CD4-positive, alpha-beta memory T cell (primary cell): ENCODE measurements at places on chromosomes 5 and 9. TPM values are rescaled to one million over a fixed set of nuclear protein-coding genes. Genes with fewer than 3 reads are reported as not detected.

DNA sequence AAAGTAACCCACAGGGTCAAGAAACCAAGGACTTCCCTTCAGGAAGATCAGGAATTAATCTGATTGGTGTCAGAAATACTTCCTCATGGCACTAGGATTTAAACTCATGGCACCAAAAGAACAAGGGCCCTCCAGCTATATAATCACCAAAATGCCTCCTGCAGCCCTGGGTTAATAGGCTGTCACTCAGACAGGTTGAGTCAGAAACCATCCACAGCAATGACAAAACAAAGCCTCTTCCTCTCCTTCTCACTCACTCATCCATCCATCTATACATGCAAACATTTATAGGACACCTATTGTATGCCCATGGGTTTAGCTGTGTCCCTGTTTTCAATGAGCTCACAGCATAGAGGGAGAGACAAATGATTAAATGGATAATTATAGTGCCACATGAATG lies 62.5 kb upstream of the SPOCK1 start:
- no peaks in the 10 kb centered on the region for H3K4me1 ChIP-seq
- DNase-seq, result no peak
- H3K36me3 ChIP-seq, result no peaks in the 10 kb centered on the region
- H3K27ac ChIP-seq, result no peak overlapping the region

GRCh38 chr5:135568246-135568645 lies 10.5 kb downstream of the CXCL14 start:
- H3K27ac ChIP-seq, result no peak overlapping the region
- no peaks in the 10 kb centered on the region for H3K36me3 ChIP-seq
- H3K27me3 ChIP-seq, result no peaks in the 10 kb centered on the region

- H3K27me3 ChIP-seq, result no peaks in the 10 kb centered on the region
- H3K27ac ChIP-seq, result no peak overlapping the region
- no peaks in the 10 kb centered on the region for H3K36me3 ChIP-seq
- no peaks in the 10 kb centered on the region for H3K4me1 ChIP-seq
These were observed 27.1 kb downstream of the RFX3 start for GRCh38 chr9:3498691-3499090.

- H3K27ac ChIP-seq, result peak overlapping the region; percentile 11
- H3K36me3 ChIP-seq, result no peaks in the 10 kb centered on the region
- DNase-seq, result no peak
- peaks cover 99% of the 10 kb centered on the region for H3K4me1 ChIP-seq
These were observed 6.9 kb downstream of the RAB14 start for GRCh38 chr9:121194730-121195129.

The TMC1 gene
- not detected for total RNA-seq

The ANAPC2 gene
- 125 TPM for total RNA-seq

- no peaks in the 10 kb centered on the region for H3K27me3 ChIP-seq
- no peak for DNase-seq
- no peaks in the 10 kb centered on the region for H3K36me3 ChIP-seq
- no peak overlapping the region for H3K27ac ChIP-seq
These were observed 11.4 kb upstream of the RANBP3L start for GRCh38 chr5:36312953-36313672.

DNA sequence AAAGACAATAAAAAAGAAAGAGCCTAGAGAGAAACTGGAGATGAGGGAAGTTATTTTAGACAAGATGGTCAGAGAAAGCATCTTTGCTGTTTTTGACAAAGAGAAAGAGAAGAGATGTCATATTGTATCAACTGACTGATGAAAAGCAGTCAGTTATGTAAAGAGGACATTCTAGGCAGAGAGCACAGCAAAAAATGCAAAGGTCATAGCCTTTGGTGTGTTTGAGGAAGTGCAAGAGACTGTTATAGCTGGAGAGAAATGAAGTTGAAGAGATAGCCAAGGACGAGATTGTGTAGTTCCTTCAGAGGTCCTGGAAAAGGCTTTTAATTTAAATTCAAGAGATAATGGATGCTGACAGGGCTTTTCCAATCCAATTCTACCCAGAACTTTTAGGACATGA lies 342.4 kb downstream of the RASEF start:
- H3K27me3 ChIP-seq, result no peaks in the 10 kb centered on the region
- H3K36me3 ChIP-seq, result no peaks in the 10 kb centered on the region
- no peaks in the 10 kb centered on the region for H3K4me1 ChIP-seq
- no peak overlapping the region for H3K4me3 ChIP-seq
- no peak overlapping the region for H3K27ac ChIP-seq

DNA sequence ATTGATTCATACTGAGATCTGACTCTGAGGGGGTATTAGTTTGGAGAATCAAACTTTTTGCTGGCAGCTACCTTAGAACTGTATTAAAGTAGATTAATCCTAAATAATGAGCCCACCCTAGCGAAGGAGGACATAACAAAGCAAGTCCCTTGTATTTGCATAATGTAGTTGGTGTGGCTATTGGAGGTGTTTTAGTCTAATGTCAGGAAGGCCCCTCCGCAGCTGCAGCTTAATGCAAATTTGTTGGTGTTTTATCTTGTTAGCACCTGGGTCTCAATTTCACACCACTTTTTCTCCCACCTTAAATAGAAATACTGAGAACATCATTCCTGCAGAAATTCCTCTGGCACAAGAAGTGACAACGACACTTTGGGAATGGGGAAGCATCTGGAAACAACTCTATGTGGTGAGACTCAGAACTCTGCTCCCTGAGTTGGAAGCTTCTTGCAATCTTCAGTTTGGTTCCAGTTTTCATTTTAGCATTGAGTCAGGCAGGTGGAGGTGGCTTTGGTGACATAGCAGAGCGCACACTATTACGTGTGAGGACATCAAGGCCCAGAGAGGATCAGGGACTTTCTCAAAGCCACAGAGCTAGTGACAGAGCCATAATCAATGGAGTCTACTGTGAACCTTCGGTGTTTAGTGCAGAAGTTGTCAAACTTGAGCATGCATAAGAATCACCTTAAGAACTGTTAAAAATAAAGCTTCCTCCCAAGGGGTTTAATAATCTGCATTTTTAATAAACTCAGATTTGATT lies 33.9 kb downstream of the DOCK2 start:
- no peaks in the 10 kb centered on the region for H3K27me3 ChIP-seq
- no peak for DNase-seq
- H3K36me3 ChIP-seq, result peaks cover 52% of the 10 kb centered on the region
- no peak overlapping the region for H3K4me3 ChIP-seq

The PDE6A gene
- not detected for total RNA-seq

DNA sequence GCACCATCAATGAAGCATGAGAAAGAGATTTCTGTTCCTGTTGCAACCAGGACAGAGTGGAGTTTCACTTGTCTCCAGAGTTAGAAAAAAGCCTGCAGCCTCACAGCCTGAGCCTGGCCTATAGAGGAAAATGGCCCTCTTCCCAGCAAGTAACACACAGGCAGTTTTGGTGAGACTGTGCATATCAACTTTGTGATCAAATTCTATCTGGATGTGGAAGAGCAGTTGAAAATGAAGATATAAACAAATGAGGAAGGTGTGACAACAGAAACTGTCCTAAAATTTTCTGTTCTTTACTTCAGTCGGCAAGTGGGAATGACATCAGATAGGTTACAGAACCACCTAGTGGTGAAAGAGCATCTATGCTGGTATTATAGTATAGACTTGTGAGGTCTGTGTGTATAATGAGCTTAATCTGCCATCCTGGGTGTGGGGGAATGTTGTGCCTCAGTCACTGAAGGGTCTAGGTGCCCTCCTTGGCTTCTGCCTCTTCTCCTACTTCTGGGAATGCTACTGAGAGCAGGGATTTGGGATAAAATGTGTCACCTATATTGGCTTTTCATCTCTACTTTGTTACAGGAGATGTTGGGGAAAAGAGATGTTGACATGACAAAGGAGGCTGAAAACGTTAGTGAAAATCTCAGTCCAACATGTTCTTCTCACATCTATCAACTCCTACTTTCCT lies 28.2 kb downstream of the YIPF5 start:
- no peaks in the 10 kb centered on the region for H3K27me3 ChIP-seq
- peak; percentile 22 for DNase-seq
- H3K36me3 ChIP-seq, result no peaks in the 10 kb centered on the region

GRCh38 chr5:108637134-108637533 lies 110.6 kb upstream of the FER start:
- H3K4me1 ChIP-seq, result no peaks in the 10 kb centered on the region
- H3K4me3 ChIP-seq, result no peak overlapping the region
- H3K27me3 ChIP-seq, result no peaks in the 10 kb centered on the region
- no peak overlapping the region for H3K27ac ChIP-seq
- H3K36me3 ChIP-seq, result no peaks in the 10 kb centered on the region
- no peak for DNase-seq

The SPINK4 gene
- not detected for total RNA-seq

GRCh38 chr5:73901043-73901442 lies 275.0 kb downstream of the ARHGEF28 start:
- no peaks in the 10 kb centered on the region for H3K36me3 ChIP-seq
- no peak for DNase-seq
- H3K27me3 ChIP-seq, result no peaks in the 10 kb centered on the region
- H3K27ac ChIP-seq, result no peak overlapping the region
- H3K4me1 ChIP-seq, result no peaks in the 10 kb centered on the region

DNA sequence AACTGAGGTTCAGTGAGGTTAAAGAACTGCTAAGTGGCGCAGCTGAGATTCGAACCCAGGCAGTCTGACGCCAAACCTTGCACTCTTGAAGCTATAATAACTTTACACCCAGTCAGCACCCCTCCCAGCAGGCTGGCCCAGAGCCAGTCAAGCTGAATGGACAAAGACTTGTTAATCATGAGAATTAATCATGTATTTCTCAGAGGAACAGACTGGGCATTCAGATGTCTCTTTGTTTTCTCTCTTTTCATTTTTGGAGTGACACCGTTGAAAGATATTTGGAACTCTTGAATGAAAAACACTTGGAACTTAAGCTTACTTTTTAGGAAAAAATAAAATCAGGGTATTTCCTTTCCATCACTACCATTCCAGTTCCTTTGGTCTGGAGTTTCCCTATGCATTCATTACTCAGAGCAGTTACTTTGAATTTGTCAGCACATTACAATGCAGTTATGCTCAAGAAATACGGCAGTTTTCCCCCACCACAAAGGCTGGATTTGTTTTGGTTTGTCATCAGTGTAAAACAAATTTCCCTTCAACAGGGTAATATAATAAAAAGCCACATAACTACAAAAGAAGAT lies 22.6 kb upstream of the MAMDC2 start:
- H3K36me3 ChIP-seq, result no peaks in the 10 kb centered on the region
- no peak overlapping the region for H3K4me3 ChIP-seq

- no peaks in the 10 kb centered on the region for H3K27me3 ChIP-seq
- no peak overlapping the region for H3K27ac ChIP-seq
- DNase-seq, result peak; percentile 76
- no peaks in the 10 kb centered on the region for H3K36me3 ChIP-seq
- H3K4me1 ChIP-seq, result peaks cover 72% of the 10 kb centered on the region
These were observed 4.0 kb downstream of the SNX30 start for GRCh38 chr9:112754578-112754977.

GRCh38 chr9:78351816-78352215 lies 54.9 kb downstream of the PSAT1 start:
- no peak overlapping the region for H3K4me3 ChIP-seq
- no peaks in the 10 kb centered on the region for H3K36me3 ChIP-seq
- DNase-seq, result no peak
